ENCODE measurements at places on chromosomes 16 and 17.

GRCh38 chr16:12976936-12977335 lies 75.5 kb downstream of the SHISA9 start:
- DNase-seq, result no peak

DNA sequence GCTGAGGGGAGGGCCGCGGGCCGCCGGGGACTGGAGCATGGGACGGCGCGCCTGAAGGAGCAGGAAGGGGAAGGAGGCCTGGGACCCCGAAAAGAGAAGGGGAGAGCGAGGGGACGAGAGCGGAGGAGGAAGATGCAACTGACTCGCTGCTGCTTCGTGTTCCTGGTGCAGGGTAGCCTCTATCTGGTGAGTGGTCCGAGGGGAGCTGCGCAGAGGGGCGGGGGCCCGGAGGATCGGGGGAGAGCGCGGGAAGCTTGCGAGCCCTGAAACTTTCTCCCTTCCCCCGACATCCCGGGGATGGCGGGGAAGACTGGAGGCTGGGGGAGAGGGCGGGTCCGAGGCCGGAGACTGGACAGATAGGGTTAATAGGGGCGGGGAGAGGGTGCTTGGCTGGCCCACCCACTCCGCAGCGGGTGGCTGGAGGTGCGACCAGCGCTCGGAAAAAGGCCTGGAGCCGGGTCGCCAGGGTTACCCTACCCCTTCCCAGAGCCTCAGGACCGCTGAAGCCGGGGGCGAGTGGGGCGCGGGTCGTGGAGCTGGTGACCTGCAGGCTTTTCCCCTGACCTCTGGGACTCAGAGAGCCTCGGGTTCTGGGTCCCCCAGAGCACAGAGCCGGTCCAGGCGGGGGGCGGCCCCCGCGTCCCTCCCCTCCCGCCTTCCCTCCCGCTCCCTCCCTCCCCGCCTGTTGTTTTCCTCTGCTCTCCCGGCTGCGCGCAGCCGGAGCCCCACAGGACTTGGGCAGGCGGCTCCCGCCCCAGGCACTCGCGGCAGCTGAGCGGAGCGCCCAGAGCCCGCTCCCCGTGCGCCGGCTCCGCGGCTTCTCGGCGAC lies 631 bp downstream of the NXPH3 start:
- peak; percentile 70 for DNase-seq

DNA sequence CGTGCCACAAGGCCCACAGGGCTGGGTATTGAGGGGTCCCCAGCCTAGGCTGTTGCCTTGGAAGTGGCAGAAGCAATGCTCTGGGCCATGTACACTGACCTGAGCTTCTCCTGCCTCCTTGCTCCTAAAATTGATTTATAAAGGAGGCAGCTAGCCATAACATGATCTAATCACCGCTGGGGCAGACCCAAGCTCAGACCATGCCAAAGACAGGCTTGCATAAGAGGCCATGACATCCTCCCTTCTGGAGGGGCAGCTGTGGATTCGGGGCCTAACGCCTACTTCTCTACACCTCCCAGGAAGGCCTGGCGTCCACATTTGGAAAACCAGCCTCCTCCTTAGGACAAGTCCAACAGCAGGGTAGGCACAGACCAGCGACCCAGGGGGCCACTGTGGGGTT lies 12.3 kb downstream of the HSD11B2 start:
- peak; percentile 76 for DNase-seq

DNA sequence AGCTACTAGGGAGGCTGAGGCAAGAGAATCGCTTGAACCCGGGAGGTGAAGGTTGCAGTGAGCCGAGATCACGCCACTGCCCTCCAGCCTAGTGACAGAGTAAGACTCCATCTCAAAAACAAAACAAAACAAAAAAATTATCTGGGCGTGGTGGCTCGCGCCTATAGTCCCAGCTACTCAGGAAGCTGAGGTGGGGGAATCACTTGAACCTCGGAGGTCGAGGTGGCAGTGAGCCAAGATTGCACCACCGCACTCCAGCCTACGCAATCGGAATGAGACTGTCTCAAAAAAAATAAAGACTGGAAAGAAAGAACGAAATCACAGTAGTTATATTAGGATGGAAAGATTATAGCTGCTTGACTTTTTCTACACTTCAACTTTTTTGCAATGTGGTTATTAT lies 18.9 kb downstream of the COG1 start:
- no peak for DNase-seq

DNA sequence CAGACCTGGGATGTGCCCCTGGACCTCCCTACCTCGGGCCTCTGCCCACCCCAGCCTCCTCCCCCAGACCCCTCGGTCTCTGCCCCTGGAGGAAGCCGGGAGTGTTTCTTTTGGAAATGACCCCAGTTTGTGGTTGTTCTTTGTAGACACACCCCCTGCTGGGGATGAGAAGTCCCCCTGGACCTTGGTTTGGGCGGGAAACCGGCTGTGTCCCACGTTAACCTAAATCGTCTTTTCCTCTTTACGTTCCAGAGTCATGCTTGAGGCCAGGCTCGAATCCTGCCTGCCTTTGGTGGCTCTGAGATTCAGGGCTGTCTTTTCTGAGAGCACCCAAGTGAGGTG lies 116.6 kb downstream of the METRNL start:
- DNase-seq, result peak; percentile 49

DNA sequence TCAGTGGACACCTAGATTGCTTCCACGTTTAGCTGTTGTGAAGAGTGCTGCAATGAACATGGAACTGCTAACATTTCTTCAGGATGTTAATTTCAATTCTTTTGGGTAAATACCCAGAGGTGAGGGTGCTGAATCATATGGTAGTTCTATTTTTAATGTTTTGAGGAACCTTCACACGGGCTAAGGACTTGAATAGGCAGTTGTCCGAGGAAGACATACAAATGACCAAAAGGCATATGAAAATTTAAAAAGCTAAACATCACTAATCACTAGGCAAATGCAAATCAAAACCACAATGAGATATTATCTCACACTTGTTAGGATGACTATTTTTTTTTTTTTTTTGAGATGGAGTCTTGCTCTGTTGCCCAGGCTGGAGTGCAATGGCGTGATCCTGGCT lies 173.3 kb downstream of the PRKCB start:
- no peak for DNase-seq

- no peak for DNase-seq
Observed at GRCh38 chr16:84585886-84586285, 32.0 kb downstream of the COTL1 start.

- no peak for DNase-seq
Observed at GRCh38 chr16:86843812-86844211, 265.5 kb downstream of the FOXL1 start.

- no peak for DNase-seq
Observed at GRCh38 chr17:63760771-63761539, 12.4 kb downstream of the CCDC47 start.

GRCh38 chr16:25481636-25482035 lies 210.1 kb upstream of the HS3ST4 start:
- DNase-seq, result no peak

DNA sequence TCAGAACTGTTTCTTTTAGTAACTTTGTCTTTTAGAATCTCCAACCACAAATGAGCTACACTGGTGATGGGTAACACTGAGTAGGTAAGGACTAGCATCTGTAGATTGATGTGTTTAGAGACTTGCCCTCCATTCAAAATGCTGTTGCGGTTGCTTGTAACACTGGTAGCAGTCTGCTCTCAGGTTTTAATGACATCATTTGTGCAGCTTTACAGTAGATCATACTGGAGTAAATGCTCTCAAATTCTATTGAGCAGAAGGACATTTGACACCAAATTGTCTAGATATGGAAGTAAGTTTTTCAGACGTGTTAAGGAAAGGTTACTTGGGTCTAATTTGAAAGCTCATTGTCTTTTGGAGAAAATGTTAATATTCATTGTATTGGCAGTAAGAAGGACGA lies 98.8 kb downstream of the NLK start:
- DNase-seq, result no peak

DNA sequence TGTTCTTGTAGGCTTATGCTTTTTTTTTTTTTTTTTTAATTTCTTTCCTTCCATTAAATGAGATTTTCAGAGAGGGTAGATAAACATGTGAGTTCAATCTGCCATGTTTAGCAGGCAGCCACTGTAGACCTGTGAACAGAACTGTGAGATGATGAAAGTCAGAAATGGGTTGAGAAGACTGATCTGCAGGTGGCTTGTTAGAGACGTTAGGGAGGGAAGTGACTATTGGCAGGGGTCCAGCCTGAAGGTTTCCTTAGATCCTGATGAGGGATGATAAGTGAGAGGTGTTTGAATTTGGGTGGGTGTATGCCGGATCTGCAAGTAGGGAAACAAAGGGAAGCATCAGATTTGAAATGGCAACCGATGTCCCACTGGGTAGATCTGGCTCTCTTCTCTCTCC lies 157.8 kb downstream of the HS3ST3B1 start:
- DNase-seq, result no peak

DNA sequence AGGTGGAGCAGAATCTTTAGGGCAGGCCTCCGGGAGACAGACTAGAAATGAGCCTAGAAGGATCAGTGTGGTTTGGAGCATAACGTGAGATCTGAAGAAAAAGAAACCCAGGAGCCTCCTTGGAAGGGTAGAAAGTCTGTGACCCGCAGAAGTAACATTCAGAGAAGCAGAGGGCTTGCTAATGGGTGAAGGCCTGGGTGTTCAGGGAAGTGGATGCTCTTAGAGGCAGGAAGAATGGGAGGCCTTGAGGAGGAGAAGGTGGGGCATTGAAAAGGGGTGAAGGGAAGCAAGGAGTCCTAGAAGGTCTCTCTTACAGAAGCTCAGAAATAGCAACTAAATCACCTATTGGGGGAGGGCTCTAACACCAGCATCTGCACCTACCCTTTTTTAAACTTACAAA lies 20.3 kb downstream of the GPT2 start:
- no peak for DNase-seq

GRCh38 chr17:80190716-80191115 lies 20.9 kb downstream of the CARD14 start:
- no peak for DNase-seq

DNA sequence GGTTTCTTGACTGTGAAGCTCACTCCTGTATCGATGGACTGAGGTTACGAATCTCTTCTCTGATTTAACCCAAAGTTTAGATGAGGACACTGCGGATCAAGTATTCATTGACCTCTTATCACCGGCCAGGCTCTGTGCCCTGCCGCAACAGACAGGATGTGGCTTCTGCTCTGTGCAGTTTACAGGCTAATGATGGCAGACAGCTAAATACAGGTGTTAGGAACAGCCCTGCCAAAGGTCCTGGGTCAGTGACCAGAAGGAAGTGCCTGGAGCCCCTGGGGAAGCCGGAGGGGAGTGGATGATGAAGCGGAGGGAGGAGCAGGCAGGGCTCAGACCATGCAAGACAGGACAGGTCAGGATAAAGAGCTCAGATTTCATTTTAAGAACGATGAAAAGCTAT lies 44.4 kb downstream of the HAPSTR1 start:
- no peak for DNase-seq

- DNase-seq, result no peak
Observed at GRCh38 chr16:86228713-86229112, 281.6 kb upstream of the FOXF1 start.

- DNase-seq, result no peak
Observed at GRCh38 chr17:80650331-80650672, 105.7 kb downstream of the RPTOR start.

DNA sequence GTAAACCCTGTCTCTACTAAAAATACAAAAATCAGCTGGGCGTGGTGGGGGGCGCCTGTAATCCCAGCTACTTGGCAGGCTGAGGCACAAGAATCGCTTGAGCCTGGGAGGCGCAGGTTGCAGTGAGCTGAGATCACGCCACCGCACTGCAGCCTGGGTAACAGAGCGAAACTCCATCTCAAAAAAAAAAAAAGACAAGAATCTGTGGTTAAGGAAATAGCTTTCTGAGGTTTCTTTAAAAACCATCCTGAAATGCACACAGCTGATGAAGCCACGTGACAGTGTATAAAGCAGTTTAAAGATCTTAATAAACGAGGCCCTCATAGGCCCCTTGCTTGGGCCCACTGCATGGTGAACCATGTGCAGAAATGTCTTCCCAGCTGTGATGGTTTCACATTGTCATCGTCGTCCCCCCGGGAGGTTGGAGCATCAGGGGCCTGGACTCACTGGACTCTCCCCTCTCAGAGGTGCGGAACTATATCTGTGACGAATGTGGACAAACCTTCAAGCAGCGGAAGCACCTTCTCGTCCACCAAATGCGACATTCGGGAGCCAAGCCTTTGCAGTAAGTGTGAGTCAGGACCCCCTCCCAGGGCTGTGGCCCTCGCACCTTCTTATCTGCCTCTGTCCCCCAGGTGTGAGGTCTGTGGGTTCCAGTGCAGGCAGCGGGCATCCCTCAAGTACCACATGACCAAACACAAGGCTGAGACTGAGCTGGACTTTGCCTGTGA lies 16.2 kb downstream of the ZNF276 start:
- no peak for DNase-seq

- DNase-seq, result no peak
Observed at GRCh38 chr16:80743273-80743672, 61.1 kb downstream of the CDYL2 start.

- no peak for DNase-seq
Observed at GRCh38 chr17:19537111-19537510, 3.5 kb downstream of the SLC47A1 start.

DNA sequence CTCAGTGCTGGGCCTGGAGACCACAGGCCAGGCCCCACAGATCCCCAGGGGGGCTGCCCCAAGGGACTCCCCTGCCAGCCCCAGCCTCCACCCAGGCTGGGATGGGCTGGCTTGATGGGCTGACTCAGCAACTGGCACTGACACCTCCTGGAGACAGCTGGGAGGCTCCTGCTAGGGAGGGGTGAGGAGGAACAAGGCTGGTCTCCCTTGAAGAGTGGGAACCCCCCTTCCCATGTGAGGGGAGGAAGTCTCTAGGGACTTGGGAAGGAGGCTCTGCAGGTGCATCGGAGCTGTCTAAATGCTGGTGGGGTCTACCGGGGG lies 10.4 kb downstream of the NHERF1 start:
- no peak for DNase-seq
